ENCODE measurements at places on chromosomes 7 and 10. TPM values are rescaled to one million over a fixed set of nuclear protein-coding genes. Genes with fewer than 3 reads are reported as not detected.

DNA sequence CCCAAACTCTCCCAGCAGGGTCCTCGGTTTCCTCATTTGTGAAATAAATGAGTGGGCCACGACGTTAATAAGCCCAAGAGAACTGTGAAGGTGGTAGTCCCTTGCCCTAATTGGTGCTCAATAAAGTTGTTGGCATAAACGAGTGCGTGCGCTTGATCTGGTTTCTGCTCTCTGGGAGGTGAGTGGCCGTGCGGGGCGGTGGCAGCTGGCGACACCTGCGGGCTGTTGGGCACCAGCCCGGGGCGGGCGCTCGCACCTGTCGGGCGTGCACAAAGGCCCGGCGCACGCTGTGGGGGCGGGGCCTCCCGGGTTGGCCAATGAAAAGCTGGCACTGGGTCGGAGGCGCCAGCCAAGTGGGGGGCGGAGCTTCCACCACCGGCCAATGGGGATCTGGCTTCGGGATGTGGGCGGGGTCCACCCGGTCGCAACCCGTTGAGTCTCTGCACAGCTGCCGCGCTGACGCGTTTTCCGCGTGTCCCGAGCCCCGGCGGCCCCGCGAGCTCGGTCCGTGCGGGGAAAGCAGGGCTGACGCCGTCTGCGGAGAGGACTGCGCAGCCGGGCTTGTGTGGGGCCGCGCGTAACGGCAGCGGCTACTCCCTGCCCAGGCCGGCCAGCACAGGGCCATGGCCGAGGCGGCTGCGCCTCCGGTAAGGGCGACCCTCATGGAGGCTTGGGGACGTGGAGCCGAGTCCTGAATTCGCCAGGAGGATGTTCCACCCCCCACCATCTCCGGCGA is 23.0 kb downstream of the ZNF783 start:
- DNase-seq, result peak; percentile 100

The TMEM178B gene
- total RNA-seq, result 0.52 TPM

- DNase-seq, result no peak
Observed at GRCh38 chr7:31512166-31512565, 1.7 kb upstream of the ITPRID1 start.

- DNase-seq, result no peak
Observed at GRCh38 chr10:70652761-70653657, 19.3 kb upstream of the ADAMTS14 start.

DNA sequence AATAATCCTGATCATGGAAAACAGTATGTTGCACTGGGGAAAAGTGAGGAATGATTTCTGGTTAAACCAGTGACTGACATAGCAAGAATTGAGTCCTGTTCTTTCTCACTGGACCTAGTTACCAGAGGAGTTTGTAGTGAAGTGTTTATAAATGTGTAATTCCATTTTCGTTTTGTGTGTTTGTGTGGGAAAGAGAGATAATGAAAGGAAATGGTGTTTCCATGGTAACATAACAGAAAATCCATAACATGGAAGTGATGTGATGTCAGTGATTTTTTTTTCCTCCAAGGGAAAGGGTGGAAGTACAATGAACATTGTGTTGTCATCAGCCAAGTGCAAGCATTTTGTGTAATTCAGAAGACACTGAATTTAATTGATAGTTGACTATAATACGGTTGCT is 283.9 kb downstream of the PLXDC2 start:
- no peak for DNase-seq

The HABP2 gene
- total RNA-seq, result not detected

The SORCS1 gene
- total RNA-seq, result not detected

The LARP4B gene
- total RNA-seq, result 167 TPM

The FLNC gene
- total RNA-seq, result 0.09 TPM

Data from activated CD4-positive, alpha-beta T cell treated with anti-CD3 and anti-CD28 coated beads, Interleukin-2, amount 10 ng/mL, durations not matched to agents 24 days and 14 days (primary cell).